Right cardiac atrium (tissue), 5 donors: ENCODE measurements at places on chromosomes 16 and 17.
A peak's percentile ranks its signal among the peaks of the same experiment; 100 is the strongest.

DNA sequence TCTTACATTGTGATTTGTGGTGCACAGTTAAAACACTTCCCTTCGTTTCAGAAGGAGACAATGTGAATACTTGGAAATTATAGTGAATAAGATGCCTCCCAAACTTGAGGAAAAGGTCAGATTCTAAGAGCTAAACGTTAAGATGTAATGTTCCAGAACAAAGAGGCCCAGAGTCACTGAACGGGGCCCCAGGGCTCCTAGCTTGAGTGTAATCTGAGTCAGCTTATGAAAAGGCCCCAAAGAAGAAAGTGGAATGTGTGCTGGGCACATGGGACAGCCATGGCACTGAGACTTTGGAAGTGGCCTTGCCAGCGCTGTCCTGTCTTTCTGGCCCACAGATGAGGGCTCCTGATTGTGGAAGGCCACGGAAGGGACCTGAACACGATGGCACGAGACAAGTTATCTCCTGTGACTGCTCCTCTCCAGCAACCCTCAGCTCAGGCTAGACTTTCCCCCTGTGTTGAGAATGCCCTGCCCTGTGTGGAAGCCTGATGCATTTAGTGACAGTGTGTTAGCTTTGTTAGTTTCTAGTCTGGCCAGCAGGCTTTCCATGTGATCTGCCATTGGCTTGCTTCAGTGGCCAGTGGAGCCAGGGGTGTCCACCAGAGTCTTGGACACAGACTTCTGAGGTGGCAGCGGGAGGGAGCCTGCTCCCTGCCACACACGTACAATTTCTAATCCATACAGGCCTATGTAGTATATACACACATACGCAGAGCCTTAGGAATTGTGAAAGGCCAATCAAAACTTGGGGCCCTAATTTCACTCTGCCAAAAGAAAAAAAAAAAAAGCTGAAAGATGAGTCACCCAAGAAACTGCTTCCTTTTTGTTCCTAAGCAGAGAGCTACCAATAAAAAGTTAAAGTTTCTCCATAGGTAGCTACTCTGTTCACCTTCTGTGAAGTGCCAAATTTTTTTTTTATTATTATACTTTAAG is 13.1 kb downstream of the SPATA33 start:
- no peak for DNase-seq

GRCh38 chr17:9402590-9403199 is 172.9 kb downstream of the STX8 start:
- no peak for DNase-seq

DNA sequence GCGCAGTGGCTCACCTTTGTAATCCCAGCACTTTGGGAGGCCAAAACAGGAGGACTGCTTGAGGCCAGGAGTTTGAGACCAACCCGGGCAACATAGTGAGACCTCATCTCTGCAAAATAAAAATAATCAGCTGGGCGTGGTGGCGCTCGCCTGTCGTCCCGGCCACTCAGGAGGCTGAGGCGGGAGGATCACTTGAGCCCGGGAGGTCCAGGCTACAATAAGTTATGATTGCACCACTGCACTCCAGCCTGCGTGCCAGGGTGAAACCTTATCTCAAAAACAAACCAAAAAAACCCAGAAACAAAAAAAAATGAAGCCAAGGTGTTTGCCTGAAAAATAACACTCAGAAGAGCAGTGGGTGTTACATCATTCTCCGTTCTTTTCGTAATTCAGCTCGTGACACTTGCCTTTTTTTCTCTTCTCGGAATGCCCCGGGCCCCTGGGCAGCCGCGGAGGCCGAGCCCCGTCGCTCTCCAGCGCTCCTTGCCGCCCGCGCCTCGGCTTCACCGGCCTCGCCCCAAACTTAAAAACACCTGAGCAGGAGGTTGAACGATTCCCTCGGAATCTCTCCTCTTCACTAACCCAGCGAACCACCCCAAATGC is 17.0 kb downstream of the PRCD start:
- peak; percentile 68 for DNase-seq

DNA sequence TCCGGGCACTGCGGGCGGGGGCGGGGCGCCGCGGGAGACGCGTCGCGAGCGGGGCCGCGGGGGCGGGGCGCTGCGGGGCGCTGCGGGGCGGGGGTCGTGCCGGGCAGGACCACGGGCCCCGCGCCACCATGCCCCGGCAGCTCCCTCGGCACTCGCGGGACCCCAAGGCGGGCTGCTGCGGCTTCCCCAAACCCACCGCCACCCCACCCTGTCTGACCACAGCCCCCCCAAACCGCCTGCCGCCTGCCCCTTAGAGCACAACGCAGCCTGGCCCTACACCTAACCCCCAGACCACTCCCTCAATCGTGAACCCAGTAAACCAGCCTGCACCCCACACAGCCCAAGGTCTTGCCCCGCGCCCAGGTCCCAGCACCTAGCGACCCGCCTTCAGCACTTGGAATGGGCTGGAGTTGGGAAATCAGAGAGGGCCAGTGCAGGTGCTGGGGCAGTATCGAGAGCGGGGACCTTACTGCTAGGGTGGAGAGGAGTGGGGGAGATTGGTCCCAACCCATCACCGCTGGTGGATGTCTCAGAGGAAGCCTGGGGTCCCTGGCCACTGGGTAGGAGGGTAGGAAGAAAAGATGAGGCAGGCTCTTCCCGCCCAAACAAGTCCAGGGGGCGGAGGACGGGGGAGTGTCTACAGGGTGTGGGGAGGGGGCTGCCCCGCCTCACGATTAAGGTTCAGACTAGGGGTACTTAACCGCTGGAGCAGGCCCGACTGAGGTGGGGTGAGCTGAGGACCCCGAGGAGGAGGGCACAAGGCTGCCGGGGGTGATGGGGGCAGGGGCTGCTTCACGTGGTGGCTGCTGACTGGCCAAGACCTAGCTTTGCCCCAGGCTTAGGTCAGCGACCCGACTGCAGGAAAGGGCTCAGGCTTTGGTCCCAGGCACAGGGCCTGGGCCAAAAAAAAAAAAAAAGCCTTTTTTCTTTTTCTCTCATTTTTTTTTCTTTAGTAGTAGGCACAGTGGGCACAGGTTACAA is 539 bp upstream of the VAMP2 start:
- DNase-seq, result peak; percentile 73

DNA sequence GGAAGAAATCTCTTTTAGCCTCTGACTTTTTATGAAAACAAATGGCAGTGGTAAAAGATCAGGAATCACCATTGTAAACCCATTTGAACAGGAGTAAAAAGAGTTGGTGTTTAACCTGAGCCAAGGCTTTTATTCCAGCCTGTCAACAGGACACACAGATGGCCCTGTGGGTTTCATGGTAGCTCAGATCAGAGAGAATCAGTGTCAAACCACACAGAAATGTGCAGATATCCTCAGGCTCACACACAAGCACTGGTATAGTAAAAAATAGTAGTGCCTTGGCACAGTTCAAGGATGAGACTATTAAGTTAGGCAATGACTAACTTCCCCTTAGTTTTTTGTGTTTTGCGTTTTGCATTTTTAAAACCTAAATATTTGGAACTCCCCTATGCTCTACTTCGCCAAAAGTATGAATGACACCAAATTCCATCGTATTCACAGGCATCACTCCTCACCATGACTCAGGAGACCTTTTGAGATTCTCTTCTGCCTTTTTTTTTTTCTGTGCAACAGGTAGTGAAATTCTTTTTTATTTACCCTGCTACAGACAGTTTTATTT is 1200.0 kb downstream of the CDH11 start:
- no peak for DNase-seq

- DNase-seq, result no peak
Measured at GRCh38 chr16:68257906-68258800, 6.2 kb upstream of the SLC7A6 start.

DNA sequence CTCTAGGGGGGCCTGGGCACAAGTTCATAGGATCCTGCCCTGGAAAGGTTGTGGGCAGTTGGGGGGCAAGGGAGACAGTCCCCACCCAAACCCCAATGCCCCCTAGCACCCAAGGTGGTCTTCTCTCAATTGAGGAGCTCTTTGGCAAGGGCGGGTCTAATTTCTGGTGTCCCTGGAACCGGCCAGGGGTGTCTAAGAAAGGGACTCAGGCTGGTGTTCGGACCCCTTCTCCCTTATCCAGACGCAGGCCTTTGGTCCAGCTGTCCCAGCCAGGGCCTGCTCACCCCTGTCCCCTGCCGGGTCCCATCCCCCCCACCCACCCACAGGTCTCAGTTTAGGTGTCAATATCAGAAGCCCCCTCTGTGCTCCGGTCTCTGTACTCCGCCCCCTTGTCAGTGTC is 860 bp upstream of the ARHGDIG start:
- no peak for DNase-seq

DNA sequence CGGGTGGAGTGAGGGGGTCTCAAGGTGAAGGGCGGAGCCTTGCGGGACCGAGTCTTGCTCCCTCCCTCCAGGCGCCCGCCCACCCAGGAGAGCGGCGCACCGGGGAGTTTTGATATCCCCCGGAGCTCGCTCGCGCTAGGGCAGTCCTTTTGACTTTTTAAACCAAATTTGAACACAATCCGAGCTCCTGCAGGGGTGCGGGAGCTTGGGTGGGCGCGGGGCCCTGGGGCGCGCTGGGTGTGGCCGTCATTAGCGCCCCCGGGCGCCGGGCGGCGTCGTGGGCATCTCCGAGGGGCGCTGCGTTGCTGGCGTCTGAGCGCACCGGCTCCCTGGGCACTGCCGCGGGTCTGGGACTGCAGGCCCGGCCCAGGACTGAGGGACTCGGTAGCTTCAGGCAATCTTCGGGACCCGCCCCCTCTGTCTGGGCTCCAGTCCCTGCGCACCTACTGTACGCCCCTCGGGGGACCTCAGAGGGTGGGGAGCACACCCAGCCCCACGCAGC is 10.9 kb downstream of the MAF start:
- DNase-seq, result peak; percentile 75

GRCh38 chr16:47928008-47928407 is 227.8 kb downstream of the ABCC12 start:
- DNase-seq, result no peak

GRCh38 chr16:29698484-29699323 is 19.7 kb downstream of the QPRT start:
- no peak for DNase-seq

DNA sequence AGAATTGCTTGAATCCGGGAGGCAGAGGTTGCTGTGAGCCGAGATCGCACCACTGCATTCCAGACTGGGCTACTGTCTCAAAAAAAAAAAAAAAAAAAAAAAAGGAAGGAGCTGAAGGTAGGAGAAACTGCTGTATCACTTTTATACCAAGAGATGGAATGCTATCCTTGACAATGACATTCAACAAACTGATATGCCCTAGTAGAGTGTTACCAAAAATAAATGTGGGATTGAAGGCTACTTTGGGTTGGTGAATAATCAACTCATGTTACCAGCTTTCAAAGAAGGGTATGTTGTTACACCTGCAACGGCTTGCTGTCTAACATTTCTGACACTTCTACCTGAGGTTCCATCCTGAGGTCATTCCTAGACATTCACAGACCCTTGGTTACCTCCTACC is 84.9 kb downstream of the TEX14 start:
- DNase-seq, result no peak

GRCh38 chr17:2101448-2102257 is 46.8 kb downstream of the HIC1 start:
- DNase-seq, result no peak

DNA sequence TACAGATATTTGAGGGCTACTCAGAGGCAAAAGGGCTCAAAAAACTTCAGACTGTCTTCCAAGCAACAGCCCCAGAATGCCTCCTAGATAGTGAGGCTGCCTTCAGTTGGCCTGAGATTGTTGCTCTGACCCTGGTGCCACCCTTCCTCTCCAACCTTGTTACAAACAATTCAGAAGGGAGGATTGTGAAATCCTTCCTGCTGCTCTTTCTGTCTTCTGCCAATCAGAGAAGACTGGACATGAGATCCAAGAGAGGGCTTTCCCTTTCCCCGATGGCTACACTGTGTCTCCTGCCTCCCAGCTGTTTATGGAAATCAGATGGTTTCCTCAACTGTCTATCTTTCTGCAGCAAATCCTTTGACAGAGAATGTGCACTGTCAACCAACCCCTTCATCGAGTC is 419.9 kb downstream of the CDH13 start:
- no peak for DNase-seq

- DNase-seq, result no peak
Measured at GRCh38 chr17:55668312-55668920, 54.2 kb downstream of the TMEM100 start.

- no peak for DNase-seq
Measured at GRCh38 chr16:35187665-35188225, 1728.3 kb downstream of the TP53TG3F start.

GRCh38 chr16:28873543-28874201 is 4.6 kb upstream of the ATP2A1 start:
- DNase-seq, result no peak

GRCh38 chr17:67502151-67502550 is 125.1 kb downstream of the PITPNC1 start:
- DNase-seq, result no peak

- no peak for DNase-seq
Measured at GRCh38 chr17:37037590-37038155, 88.9 kb downstream of the AATF start.

- DNase-seq, result no peak
Measured at GRCh38 chr17:82807562-82807961, 32.3 kb downstream of the ZNF750 start.

GRCh38 chr16:8908810-8909468 is 26.8 kb downstream of the LITAFD start:
- DNase-seq, result no peak

- DNase-seq, result no peak
Measured at GRCh38 chr16:66130296-66130905, 236.1 kb upstream of the CDH5 start.

- no peak for DNase-seq
Measured at GRCh38 chr16:1215574-1216295, 9.3 kb downstream of the TPSG1 start.

DNA sequence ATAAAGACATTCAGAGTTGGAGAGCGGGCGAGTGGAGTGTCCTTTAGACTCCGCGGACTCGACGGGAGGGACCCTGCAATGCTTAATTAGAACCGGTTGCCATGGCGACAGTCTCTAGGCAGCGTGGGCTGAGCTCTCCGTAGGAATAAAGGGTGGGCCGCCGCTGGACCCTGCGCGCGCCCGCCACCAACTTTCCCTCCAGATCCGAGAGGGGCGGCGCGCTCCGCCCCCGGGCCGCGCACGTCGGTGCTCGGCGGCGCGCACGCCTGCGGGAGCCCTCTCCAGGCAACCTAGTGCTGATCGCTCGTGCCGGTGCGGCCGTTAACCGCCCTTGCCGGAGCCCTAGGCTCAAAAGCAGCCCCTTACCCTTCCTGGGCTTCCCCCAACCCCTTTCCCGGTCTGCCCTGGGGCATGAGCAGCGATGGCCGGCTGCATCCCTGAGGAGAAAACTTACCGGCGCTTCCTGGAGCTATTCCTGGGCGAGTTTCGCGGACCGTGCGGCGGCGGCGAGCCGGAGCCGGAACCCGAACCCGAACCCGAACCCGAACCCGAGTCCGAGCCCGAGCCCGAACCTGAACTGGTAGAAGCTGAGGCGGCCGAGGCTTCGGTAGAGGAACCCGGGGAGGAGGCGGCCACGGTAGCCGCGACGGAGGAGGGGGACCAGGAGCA is at the start of gene PPM1E:
TSS of gene PPM1E (plus strand) at position 278 of the 669 bp plus-strand sequence.
- peak; percentile 47 for DNase-seq

DNA sequence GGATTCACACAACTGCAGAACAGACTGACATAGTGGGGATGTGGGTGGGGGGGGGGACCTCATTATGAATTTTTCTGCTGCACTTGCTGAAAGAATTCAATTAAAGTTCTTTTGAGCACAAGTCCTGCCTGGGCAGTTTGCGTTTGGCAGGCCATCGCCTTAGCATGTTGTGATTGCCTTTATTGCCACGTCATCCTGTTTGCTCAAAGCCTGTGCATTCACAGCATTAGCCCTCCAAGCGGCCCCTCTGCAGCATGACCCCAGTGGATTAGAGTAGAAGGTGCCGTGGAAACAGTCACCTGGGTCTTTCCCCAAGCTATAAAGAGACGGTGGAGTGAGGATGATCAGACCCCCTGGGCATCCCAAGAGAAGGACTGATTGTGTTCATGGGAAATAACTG is 17.2 kb downstream of the MSI2 start:
- DNase-seq, result no peak

- no peak for DNase-seq
Measured at GRCh38 chr16:8533509-8533908, 56.8 kb downstream of the TMEM114 start.
